ENCODE measurements at places on chromosomes 3 and 15.
A peak's percentile ranks its signal among the peaks of the same experiment; 100 is the strongest.

- no peak for DNase-seq
These were observed 21.1 kb upstream of the OXTR start for GRCh38 chr3:8790529-8790928.

GRCh38 chr3:128076483-128077201, 24.4 kb downstream of the SEC61A1 start:
- DNase-seq: peak; percentile 52

- DNase-seq: no peak
These were observed 120.4 kb upstream of the TSPAN3 start for GRCh38 chr15:77191230-77191834.

GRCh38 chr3:128054367-128054766, 2.1 kb downstream of the SEC61A1 start:
- DNase-seq: no peak

GRCh38 chr3:36689560-36689959, 74.8 kb downstream of the DCLK3 start:
- DNase-seq: no peak

DNA sequence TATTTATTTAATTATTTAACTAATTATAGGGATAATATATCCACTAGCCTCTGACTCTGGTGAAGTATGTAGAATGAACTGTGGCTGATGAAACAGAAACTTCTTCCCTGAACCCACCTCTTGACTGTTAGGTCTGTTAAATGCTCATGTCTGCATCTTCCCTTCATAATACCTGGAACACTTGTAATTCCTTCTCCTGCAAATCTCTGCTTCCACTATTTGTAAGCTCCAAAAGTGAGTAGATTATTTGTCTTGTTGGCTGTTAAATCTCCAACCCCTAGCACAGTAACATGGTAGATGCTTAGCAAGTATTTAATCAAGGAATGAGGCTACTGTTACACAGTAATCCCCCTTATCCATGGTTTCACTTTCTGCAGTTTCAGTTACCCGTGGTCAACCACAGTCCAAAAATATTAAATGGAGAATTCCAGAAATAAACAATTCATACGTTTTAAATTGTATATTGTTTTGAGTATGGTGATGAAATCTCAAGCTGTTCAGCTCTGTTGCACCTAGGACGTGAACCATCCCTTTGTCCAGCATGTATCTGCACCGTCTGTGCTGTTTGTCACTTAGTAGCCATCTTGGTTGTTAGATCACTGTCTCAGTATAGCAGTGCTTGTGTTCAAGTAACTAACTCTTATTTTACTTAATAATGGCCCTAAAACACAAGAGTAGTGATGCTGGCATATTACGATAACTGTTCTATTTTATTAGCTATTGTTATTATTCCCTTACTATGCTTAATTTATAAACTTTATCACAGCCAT, 5.7 kb downstream of the TTBK2 start:
- no peak for DNase-seq

GRCh38 chr3:151875759-151876158, 2.3 kb downstream of the SUCNR1 start:
- DNase-seq: no peak

DNA sequence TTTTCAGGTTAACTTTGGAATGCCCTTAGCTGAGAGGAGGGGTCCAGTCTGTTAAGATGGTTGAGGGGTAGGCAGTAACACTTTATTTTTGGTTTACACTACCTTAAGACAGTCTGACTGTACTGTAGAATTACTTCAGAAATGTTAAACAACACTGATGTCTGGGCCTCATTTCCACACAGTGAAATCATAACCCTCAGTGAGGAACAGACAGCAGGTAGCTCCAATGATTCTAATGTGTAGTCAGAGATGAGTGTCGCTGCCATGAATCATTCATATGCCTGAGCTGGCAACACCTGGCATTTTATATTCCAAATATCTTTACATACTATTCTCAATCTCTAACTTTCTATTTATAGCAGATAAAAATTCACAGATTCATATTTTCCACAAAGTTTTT, 37.3 kb upstream of the POU1F1 start:
- peak; percentile 22 for DNase-seq

DNA sequence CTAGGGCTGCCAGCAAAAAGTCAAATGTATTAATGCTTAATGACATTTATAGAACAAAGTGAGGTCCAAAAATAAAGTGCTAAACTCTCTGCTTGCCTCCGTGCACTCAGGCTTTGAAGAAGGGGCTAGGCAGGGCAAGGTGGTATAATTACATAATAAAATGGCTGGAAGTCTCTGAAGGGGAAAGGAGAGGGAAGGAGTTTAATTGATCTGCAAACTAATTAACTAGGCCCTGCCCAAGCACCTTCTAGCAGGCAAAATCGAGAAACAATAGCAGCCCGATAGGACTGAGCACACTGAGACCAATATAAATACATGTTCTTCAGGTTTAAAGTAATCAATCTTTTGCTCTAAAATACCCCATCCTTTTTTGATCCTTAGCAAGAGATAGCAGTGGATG, 13.0 kb downstream of the DIS3L start:
- no peak for DNase-seq

DNA sequence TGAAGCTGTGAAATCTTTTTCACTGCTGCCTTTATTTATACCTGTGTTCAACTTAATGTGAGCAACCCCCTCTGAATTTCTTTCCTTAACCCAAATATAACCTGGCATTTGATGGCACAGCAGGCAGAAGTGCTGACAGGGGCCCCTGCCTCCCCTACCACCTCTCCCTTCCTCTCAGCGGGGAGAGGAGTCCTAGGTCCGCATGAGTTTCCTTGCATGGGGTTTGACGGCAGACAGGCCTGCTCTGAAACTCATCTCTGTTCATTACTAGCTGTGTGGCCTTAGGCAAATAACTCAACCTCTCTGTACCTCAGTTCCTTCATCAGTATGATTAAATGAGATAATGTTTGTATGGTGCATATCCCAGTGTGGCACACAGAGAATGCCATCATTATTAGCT, 79.7 kb downstream of the SEC22A start:
- no peak for DNase-seq

DNA sequence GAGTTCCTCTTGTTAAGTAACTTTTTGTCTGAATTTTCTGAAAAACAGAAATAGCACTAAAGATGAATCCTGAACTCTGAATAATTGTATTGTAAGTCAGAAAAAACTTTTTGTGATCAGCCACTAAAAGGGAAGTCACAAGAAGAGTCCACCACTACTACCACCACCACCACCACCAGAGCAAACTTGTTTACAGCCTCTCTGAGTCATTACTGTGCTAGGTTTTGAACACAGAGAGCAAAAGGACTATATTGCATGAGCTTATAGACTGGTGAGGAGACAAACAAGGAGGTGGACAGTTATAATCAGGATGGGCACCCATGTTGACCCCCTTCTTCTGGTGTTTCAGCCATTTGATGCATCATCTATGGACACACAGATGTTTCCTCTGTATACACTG, 141.7 kb downstream of the IL5RA start:
- no peak for DNase-seq

DNA sequence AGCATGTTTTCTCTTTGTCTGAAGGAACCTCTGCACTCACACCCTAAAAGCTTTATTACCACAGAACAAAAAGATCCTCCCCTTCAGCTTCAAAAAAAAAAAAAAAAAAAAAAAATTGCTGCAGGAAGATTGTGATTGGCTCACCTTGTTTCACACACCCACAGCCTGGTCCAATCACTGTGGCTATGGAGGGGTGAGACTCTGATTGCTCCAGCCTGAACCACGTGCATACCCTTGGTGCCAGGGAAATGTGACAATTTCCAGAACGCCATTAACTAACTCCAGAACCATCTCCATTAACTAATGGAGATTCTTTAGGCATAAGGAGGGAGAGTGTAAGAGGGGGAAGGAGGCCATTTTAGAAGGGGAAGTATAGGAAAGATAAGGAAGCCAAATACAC, 106.5 kb upstream of the CRBN start:
- no peak for DNase-seq

All from activated CD4-positive, alpha-beta memory T cell treated with anti-CD3 and anti-CD28 coated beads for 36 hours (primary cell).